Fibroblast of skin of right quadriceps (primary cell): ENCODE measurements at places on chromosomes 11 and 22.

DNA sequence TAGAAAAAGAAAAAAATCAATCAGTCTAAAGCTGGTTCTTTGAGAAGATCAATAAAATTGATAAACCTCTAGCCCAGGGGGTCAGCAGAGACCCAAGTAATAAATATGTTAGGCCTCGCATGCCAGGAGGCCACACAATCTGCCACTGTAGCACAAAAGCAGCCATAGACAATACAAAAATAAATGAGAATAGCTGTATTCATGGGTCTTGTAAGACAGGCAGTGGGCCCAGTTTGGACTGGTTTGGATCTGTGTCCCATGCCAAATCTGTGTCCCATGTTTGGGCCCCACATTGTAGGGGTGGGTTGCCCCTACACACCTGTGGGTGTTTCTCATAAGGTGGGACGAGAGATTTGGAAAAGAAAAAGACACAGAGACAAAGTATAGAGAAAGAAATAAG is 6.6 kb upstream of the PLAAT4 start:
- no peak for DNase-seq

- DNase-seq, result no peak
Observed at GRCh38 chr22:20439928-20440575, 2.4 kb upstream of the SCARF2 start.

- DNase-seq, result no peak
Observed at GRCh38 chr22:50576806-50577696, 1.2 kb downstream of the CPT1B start.

DNA sequence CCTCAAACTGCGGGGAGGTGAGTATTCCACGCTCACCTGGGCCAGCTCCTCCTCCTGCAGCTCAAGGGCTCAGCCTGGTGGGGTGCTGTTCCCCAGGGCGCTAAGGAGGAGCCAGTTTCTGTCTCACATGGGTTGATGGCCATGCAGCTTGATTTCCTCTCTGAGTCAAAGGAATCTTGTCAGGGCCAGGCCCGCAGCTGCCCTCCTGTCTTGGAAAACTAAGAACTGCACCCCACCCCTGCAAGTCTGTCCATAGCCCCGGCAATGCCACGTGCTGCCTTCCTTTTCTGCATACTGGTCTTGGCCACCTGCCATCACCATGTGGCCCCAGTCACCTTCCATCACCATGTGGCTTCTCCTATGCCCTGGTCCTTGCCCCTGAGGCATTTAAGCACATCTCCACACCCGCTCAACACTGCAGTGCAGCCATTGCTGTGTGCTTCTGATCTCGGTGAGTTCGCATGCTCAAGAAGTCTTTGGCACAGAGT is 35.2 kb upstream of the CLDN5 start:
- DNase-seq, result no peak

- DNase-seq, result no peak
Observed at GRCh38 chr11:17188675-17189074, 19.1 kb downstream of the PIK3C2A start.

- DNase-seq, result peak; percentile 76
Observed at GRCh38 chr22:41021613-41022454, 70.6 kb upstream of the EP300 start.

DNA sequence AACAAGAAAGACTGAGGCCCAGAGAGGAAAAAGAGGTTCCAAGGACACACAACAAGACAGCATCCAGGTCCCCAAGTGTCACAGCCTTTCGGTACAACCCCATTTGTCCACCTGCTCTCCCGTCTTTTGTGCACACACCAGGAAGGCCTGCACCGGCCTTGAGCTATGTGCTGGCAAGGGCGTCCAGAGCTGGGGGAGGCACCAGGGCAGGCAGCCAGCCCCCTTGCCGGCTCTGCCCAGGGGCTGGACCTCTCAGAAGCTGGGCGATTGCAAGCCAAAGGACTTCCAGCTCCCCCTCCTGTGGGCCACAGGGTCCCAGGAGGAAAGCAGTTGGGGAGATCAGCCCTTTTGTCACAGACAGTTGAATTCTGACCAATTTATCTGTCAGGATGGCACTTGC is 210.5 kb downstream of the MN1 start:
- no peak for DNase-seq

DNA sequence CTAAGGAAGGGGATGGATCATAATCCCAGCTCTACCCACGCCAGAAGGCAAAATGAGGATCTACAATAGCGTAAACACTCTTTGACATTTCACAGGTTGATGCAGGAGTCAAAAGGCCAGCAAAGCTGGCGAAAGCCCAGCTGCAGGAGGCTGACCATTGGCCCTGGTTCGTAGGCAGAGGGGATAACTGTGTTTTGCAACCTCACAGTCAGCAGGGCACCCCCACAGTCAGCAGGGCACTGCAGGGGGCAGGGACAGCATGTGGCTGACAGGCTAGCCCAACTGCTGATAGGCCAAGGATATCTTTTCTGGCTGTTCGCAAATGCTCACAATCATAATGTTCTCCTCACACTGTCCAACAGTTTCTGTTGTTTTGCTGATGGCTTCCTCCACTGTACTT is 372.7 kb downstream of the BUD13 start:
- no peak for DNase-seq

DNA sequence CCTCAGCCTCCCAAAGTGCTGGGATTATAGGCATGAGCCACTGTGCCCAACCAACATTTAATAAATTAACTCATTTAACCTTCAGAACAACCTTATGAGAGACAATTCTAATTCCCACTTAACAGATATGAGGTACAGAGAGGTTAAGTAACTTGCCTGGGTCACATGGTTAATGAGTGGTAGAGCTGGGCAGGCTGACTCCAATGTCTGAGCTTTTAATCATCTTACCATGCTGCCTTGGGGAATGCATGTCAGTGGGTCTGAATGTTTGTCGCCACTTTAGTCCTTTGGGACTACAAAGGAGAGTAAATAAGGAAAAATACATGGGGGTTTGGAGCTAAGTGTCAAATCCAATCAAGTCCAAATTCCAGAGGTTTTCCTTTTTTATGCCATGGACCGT is 11.2 kb upstream of the PIK3C2A start:
- no peak for DNase-seq

- DNase-seq, result peak; percentile 26
Observed at GRCh38 chr11:18408558-18409291, 3.4 kb upstream of the LDHC start.

- DNase-seq, result peak; percentile 75
Observed at GRCh38 chr11:122668562-122669090, 13.1 kb downstream of the UBASH3B start.

- DNase-seq, result no peak
Observed at GRCh38 chr11:128339792-128340191, 247.6 kb downstream of the ETS1 start.

GRCh38 chr22:43811777-43812148 is 342 bp downstream of the EFCAB6 start:
- no peak for DNase-seq

GRCh38 chr22:50702821-50703725 is 30.4 kb downstream of the SHANK3 start:
- DNase-seq, result no peak

GRCh38 chr11:69877235-69877634 is 58.0 kb upstream of the FGF3 start:
- no peak for DNase-seq

DNA sequence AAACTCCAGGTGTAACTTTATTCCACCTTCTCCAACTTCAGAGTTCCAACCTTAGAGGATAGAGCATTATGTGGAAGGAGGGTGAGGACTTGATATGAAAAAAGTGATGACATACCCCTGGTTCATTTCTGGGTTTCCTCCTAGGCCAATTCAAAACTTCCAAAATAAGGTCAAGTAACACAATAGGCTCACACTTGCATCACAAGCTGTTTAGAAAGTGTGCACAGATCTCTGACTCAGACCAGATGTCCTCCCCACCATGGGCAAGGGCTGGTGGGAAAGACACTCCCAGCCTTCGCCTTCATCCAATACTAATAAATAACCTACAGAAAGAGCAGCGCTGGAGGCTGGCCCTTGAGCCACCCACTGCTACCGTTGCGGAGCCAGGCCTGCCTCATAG is 5.8 kb upstream of the BUD13 start:
- DNase-seq, result no peak

- DNase-seq, result no peak
Observed at GRCh38 chr11:65788821-65789220, 2.0 kb downstream of the OVOL1 start.

GRCh38 chr11:29432719-29433325 is 584.0 kb downstream of the KCNA4 start:
- peak; percentile 10 for DNase-seq

- DNase-seq, result no peak
Observed at GRCh38 chr11:33866936-33867335, 24.9 kb downstream of the LMO2 start.

GRCh38 chr22:47837703-47838102 is 1075.3 kb downstream of the TBC1D22A start:
- peak; percentile 21 for DNase-seq

GRCh38 chr11:102760344-102761035 is 19.9 kb downstream of the MMP10 start:
- DNase-seq, result peak; percentile 97

- DNase-seq, result no peak
Observed at GRCh38 chr22:44486538-44486937, 11.5 kb downstream of the RTL6 start.

DNA sequence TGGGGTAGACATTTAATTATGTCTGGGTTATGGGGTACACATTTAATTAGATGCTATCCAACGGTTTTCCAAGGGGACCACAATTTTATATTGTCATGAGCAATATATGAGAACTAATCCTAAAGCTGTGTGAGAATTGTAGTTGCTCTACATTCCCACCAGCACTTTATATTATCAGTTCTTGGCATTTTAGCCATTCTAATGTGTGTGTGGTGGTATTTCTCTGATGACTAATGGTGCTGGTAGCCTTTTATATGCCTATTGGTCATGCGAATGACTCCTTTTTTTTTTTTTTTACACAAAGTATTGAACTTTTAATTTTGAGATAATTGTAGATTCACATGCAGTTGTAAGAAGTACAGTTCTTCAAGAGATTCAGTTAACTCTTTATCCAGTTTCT is 26.2 kb downstream of the TMEM135 start:
- DNase-seq, result peak; percentile 20

GRCh38 chr11:115067900-115068530 is 389.7 kb downstream of the NXPE2 start:
- peak; percentile 2 for DNase-seq

- DNase-seq, result peak; percentile 23
Observed at GRCh38 chr22:42468841-42469240, 36.6 kb upstream of the NFAM1 start.

DNA sequence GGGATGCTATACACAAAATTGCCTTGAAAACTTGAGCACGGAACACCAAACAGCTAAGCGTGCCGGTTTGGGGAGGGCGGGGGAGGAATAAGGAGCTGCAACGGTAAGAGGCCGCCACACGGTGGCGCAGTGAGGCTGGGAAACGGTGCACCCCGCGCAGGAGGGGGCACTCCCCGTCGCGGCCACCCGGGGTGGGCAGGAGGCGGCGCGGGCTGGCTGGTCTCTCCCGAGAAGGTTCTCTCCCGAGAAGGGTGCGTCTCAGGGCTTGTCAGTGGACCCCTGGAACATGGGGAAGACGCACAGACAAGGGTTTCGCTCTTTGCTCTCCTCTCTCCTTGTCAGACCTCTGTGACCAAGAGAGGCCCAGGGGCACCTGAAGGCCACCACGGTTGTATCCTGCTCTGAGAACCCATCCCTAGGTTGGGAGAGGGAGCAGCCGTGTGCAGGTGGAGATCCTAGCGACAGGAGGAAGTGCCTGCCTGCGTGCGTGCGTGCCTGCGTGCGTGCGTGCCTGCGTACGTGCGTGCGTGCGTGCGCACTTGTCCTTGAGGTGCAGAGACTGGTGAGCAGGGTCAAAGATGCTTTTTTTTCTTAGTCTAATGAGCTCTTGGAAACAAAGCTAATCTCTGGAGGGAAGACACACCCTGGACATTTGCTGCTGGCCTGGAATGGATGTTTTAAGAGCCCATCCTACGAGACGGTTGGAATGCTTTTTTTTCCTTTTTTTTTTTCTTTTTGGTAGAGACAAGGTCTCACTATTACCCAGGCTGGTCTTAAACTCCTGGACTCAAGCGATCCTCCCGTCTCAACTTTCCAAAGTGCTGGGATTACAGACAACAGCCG is 18.1 kb upstream of the JAM3 start:
- peak; percentile 60 for DNase-seq

DNA sequence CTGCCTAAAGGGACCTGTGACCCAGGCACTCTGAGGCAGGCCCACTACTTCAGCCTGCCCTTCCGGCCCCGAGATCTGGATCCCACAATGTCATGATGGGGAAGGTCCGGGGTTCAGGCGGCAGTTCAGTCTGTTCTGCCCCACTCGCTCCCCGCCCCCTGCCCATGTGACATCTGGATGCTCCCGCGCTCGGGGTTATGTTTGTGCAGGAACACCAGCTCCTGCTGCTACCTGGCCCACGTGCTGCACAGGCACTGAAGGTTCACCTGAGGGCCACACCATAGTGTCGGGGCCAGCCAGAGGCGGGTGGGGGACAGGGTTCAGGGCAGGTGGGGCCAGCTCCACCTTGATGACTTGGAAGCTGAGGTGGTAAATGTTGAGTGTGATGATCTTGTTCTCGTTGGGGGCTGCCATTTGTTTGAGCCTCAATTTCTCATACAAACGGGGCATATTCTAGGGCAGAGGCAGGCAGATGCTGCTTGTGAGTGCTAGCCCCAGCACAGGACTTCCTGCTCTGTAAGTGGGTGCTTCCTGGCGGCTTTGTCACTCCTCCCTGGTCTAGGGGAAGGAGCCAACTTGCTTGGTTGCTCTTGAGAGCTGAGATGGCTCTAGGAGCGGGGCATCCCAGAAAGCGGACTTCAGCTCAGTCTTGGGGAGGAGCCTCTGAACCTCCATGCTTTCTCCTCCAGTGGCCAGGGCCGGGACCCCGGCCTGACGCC is 4.4 kb upstream of the SIPA1 start:
- DNase-seq, result no peak

DNA sequence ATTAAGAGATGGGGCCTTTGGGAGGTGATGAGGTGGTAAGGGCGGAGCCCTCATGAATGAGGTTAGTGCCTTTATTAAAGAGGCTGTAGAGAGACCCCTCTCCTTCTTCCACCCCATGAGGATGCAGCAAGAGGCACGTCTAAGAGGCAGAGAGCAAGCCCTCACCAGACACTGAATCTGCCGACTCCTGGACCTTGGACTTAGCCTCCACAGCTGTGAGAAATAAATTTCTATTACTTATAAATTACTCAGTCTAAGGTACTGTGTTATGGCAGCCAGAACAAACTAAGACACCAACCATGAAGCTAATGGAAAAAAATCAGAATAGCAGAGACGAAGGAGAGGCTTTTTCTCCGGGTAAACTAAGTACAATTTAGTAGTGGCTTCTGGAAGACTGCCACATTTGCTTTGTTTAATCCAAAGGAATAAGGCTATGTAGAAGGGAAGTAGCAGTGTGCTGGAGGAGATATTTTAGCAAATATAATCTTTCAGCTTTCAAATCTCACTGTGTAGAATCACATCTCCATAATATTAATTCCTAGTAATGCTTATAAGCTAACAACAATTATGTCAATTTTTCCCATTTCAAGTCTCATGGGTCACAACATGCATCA is 12.3 kb upstream of the SIK2 start:
- no peak for DNase-seq

GRCh38 chr11:130801333-130802122 is 114.8 kb downstream of the SNX19 start:
- peak; percentile 55 for DNase-seq
